ENCODE measurements at places on chromosomes 16 and 17.

DNA sequence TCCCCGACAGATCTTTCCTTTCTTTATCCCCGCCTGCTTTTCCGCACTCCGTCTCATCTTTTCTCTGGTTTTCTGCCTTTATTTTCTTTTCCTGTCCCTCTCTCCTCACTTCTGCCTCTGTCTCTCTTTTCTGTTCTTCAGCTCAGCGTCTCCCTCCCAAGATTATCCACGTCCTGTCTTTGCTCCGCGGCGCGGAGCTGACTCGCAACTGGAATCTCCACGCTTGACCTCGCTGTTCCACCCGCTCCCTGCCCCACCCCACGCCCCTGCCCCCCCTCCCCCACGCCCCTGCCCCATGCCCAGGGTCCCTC is 4.9 kb upstream of the LHX1 start:
- DNase-seq: no peak

DNA sequence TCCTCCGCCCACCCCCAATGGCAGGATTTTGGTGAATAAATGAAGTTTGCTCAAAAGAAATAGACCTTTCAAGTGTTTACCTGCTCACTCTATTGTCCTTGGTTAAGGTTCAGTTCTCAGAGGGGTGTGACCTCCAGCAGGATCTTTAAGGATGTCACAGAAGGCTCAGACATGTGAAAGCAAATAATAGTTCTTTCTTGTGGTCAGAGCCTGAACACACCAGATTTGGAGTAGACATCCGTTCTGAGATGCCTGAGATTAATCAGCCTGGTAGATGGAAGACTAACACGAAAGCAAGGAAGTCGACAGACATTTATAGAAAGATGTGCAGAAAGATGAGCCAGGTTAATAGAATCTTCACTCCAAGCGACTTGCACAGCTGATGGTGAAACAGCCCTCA is 557.9 kb upstream of the CDH11 start:
- DNase-seq: no peak

GRCh38 chr17:81003711-81004475 is 12.3 kb downstream of the CHMP6 start:
- DNase-seq: no peak

GRCh38 chr16:12271006-12271405 is 294.5 kb downstream of the SNX29 start:
- no peak for DNase-seq

GRCh38 chr17:55215711-55216110 is 49.0 kb upstream of the HLF start:
- no peak for DNase-seq

DNA sequence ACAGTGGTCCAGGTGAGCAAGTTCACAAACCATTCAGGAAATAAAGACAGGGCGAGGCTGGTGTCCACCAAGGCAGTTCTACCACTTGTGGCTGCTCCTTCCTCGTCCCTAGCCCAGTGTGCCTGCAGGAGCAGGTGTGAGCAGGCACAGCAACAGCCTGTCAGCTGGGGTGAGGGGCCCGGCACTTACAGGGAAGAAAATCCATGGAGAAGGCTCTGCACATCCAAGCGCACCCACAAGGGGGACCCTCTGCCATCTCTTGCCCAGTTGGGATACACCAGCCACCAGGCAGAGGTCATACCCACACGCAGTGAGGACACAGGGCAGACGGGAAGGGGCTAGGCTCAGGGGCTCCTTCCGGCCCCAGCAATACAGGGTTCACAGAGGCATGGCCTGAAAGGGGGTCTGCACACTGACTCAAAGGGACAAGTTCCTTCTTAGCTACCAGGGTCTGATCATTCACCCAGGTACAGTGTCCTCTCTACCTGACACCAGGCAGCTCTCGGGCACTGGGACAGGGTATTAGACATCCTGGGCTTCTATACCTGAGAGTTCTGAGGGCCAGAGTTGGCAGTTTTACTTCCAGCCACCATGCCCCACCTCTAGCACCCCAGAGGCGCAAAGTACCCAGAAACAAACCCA is 27.0 kb downstream of the CDIP1 start:
- DNase-seq: no peak

- DNase-seq: no peak
Measured at GRCh38 chr16:64641343-64641742, 480.5 kb downstream of the CDH11 start.

DNA sequence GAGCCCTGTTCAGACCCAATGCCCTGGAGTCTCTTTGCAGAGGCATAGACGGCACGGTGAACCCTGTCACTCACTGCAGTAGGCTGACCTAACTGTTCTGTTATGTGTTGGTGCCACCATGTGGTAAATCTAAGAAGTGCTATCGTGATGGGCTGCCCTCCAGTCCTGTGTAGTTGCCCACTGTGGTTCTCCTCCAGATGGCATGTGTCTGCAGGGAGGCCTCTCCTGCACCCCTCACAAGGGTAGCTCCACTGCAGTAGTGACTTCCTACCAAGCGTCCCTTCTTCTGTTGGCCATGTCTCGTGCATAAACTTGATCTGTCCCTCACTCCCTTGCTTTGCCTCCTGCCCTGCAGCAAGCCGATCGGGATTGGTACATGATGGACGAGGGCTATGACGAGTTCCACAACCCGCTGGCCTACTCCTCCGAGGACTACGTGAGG is 5.8 kb downstream of the DHX38 start:
- peak; percentile 16 for DNase-seq

DNA sequence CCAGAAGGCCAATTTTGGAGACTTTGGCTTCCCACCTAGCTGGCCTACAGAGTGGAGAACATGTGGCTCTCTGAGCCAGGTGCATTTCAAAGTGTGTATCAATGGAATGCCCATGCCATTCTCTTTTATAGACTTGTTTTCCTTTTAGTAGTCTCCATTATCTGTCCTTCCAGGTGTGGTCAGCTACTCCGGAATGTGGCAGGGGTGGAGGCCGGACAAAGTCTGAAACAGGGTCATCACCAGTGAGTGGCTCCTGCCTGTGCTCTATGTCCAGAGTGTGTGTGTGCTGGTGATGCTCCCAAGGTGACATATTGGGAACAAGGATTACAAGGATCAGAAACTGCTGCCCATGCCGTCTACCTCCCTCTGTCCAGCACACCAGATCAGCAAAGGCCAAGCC is 3.8 kb upstream of the TMEM220 start:
- DNase-seq: no peak

- DNase-seq: no peak
Measured at GRCh38 chr17:79632432-79632735, 21.5 kb upstream of the RBFOX3 start.

DNA sequence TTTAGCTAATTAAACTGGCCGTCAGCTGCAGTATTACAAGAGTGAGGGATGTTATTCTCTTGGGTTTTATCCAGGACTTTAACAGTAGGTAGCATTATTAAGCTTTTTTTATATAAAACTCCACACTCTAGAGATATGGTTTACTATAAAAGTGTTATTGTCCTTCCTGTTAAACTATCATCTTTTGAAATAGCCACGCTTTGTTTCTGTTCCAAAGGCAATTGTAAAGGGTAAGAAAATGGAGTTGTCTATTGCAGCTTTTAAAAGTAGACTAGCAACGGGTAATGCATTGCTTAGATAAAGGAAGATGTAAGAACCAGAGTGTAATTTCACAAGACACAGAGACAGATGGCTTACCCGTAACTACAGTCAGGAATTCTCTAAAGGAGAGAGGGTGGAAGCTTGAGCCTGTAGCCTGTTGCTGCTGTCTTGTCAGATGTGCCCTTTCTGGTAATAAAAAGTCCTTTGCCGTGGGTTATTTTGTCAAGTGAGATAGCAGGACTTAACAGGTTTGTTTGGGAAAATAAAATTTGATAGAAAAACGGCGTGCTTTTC is 56.4 kb downstream of the WWOX start:
- DNase-seq: no peak

GRCh38 chr17:74211912-74212208 is 1.5 kb upstream of the TTYH2 start:
- DNase-seq: no peak

DNA sequence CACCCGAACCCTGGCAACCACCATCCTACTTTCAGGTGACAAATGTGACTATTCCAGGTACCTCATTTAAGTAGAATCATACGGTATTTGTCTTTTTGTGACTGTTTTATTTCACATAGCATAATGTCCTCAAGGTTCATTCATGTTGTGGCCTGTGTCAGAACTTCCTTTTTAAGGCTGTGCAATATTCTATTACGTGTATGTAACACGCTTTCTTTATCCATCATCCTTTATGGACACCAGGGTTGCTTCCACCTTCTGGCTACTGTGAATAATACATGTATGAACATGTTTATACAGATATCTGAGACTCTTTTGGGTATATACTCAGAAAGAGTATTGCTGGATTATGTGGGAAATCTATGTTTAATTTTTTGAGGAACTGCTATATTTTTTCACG is 28.7 kb upstream of the RSL1D1 start:
- DNase-seq: no peak

- no peak for DNase-seq
Measured at GRCh38 chr16:64866021-64866420, 255.8 kb downstream of the CDH11 start.

DNA sequence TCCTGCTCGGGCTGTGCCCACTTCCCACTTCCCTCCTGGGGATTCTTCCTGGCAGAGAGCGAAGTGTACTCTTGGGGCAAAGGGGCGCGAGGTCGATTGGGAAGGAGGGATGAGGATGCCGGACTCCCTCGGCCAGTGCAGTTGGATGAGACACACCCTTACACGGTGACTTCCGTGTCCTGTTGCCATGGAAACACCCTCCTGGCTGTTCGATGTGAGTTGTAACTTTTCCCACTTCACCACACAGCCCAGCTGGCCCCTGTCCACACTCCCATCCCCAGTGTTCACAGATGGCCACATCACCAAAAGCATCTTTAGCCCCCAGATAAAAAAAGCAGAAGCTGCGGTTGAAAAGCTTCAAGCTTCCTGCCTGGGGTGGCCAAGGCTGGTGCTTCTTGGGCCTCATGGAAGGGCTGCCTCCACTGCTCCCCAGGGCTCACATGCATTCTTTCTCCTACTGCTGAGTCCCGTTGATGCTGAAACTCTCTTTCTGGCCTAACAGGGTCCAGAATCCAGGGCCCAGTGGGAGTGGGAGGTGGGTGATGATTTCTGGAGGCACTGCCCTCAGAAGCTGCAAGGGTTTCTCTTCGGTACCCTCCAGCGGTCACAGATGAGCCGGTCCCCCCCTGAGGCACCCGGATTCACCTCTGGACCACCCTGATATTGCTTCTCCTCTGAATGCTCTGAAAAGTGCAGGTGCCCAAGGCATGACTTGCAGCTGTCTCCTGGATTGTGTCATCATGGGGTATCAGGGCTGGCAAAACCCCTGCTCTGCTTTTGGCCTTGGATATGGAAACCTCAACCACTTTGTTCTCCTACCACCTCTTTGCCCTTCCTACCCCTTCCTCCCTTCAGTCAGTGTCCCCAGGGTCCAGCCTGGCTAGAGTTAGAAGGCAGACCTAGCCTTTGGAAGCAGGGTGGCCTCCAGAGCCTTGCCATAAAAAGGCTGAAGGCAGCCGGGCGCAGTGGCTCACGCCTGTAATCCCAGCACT is 2.2 kb upstream of the TRAF4 start:
- DNase-seq: no peak

GRCh38 chr17:8708025-8708461 is 36.6 kb downstream of the CCDC42 start:
- no peak for DNase-seq

GRCh38 chr17:37458805-37459204 is 30.9 kb upstream of the DUSP14 start:
- no peak for DNase-seq

- DNase-seq: no peak
Measured at GRCh38 chr16:23504076-23504452, 6.2 kb downstream of the GGA2 start.

- DNase-seq: no peak
Measured at GRCh38 chr16:87784812-87785211, 19.0 kb upstream of the KLHDC4 start.

DNA sequence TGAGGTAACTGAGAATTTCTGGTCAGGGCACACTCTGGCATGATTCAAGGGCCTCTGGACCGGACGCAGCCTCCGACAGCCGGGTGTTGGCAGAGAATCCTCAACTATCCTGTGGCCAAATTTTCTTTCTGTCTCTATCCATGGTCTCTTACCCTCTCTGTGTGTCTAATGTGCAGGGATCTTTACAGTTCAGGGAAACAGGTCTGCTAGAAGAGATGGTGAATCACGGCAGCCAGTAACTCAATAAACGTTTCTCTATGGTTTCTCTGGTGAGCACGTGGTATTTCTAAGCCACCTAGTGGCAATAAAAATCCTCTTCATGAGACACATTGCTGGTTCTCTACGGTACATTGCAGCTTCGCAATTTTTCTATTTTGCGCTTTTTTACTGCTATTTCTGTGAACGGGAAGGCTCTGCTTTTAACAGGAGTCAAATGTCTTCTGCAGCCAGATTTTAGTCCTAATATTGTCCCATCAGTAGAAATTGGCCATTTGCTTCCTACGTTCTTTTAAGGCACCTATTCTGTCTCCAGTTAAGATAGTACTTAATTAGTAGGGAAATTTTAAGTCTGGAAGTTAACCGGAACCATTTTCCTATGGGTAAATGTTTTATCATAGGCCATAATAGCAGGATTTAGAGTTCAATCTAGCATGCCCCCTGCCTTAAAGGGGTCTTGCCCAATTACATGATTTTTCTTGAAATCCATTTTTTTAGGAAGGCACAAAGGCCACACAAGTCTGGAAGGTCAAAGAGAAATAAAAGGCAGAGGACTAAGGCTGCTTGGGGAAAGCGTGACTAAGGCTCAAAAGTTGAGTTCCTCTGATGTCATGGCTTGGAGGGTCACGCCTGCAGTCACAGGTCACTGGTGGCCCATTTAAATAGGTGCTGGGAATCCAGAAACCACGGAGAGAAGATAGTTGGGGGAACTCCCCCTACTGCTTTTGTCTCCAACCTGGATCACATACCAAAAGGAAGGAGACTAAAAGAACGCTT is 31.5 kb downstream of the QPRT start:
- DNase-seq: peak; percentile 76

DNA sequence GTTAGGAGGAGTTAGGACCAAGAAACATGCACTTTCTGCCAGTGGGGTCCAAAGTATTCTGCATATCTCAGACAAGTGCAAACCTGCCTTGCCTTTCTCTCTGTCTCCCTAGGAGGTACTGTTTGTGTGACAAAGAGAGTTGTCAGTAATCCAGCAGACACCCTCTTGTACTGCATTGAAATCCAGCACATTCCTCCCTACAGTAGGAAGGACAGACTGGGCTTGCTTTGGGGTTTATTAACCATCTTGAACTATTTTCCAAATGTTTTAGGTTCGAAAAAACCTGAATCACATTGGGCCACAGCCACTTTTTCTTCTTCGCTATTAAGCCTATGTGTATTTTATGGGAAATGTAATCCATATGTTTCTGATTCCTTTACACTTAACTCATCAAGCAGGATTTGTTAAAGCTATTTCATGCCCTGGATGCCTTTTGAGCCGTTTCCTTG is 204.2 kb upstream of the KCNJ16 start:
- peak; percentile 86 for DNase-seq

- DNase-seq: peak; percentile 83
Measured at GRCh38 chr17:32350666-32351418, 885 bp downstream of the ZNF207 start.
